ENCODE measurements at places on chromosomes 6 and 20.

GRCh38 chr6:47655719-47656595 lies 42.4 kb upstream of the ADGRF4 start:
- peak; percentile 74 for DNase-seq

- no peak for DNase-seq
Observed at GRCh38 chr6:2407525-2407924, 162.1 kb upstream of the GMDS start.

DNA sequence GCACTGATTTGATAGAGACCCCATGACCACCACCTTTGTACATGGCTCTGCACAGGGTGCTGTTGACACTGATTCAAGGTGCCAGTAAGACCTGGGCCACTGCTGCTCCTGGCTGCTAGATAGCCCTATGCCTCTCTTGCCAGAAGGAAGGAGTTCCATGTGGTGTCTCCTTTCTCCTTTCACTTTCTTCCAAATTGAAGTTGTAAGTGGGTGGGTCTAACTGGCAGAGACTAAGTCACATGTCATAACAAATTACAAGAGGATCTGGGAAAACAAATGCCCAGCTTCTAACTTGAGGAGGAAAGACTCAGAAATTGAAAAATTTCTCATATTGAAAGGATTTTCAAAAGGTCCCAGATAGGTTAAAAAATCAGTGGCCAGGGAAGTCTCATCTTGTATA lies 116.8 kb downstream of the TFAP2B start:
- DNase-seq: no peak

DNA sequence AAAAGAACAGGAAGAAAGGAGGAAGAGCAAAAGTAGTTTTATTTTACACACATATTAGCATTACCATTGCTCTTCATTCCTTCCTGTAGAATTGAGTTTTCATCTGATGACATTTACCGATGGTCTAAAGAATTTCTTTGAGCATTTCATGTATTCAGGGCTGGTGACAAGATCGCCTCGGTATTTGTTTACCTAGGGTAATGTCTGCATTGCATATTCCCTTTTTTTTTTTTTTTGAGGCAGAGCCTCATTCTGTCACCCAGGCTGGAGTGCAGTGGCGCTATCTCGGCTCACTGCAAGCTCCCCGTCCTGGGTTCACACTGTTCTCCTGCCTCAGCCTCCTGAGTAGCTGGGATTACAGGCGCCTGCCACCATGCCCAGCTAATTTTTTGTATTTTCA lies 19.3 kb downstream of the RAB22A start:
- no peak for DNase-seq

DNA sequence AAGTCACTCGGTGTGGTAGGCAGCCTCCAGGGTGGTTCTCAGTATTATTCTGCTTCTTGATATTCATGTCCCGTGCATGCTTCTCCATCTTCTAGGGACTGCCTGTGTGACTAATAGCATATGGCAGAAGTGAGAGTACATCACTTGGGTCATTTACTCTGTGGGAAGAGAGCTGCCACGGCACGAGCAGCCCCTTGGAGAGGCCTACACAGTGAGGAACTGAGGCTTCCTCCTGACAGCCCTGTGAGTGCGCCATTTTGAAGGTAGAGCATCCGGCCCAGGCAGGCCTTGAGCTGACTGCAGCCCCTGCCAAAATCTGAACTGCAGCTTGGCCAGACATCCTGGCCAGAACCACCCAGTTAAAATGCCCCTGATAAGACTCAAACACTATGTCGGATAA lies 17.3 kb upstream of the MCUR1 start:
- no peak for DNase-seq

DNA sequence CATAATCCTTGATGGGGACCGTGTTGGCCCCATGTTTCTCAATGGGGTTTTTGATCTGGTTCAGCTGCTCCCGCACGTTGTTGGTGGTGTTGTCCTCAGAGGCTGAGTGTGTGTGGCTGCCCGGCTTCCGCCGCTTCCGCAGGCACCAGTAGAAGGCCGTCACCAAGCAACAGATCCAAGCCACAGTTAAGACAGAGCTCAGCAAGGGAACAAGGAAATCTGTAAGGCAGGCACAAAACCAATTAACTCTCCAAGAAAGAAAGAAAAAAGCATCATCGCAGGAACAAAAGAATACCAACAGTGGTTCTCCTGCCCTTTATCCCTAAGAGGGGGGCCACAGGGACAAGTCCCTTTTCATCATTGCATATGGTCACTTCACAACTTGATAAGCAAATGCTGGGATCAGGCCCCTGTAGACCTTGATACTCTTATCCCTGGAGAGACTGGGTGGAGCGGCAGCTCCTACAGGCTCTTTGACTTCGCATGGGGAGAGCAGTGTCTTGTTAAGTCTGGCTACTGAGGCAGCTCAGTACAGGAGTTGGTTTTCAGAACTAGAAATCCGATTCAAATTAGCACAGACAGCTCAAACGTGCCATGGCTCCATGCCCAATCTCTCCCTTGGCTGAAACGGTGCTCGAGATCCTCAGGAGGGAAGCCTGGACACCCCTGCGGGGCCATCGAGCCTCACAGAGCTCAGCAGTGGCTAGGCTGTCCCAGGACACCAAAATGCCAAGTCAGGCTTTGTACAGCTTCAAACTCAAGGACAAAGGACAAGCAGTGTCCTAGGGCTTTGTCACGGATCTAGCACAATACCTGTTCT lies 33.9 kb downstream of the JAG1 start:
- DNase-seq: no peak

GRCh38 chr6:122028933-122029522 lies 370.4 kb upstream of the HSF2 start:
- DNase-seq: no peak

DNA sequence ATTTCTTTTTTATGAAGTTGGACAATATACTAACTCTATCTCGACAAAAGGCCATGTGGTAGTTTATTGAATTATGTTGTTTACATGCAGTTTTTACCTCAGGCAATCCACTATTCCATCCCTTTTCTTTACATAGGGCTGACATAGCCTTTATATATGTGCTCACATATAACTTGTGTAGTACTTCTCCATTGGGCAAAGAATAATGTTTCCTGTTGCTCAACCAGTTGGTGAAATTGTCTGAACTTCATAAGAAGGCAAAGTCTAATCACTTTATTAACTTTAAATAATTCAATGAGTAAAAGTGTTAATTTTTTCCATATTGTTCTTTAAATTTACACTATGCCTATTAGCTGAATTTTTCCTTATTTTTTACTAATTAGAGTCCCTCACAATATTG lies 1272.1 kb downstream of the EPHA7 start:
- no peak for DNase-seq

- DNase-seq: no peak
Observed at GRCh38 chr20:40503119-40503518, 185.9 kb downstream of the MAFB start.

DNA sequence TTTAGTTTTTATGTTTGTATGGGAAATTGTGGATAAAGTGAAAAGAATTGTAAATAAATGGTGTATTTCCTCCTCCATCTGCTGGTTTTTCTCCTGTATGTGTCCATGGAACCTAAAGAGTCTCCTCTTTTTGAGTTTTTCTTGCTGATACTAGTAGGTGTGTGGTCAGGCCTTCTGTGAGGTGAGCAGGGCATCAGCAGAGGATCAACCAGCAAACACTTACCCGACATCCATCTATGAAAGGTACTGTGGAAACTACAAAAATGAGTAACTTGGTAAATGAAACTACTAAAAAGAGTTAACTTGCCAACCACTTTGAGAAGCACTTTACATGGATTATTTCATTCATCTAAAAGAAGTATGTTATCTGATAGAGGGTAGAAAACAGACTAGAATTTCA lies 20.9 kb upstream of the RNF8 start:
- DNase-seq: no peak

GRCh38 chr6:37019065-37019450 lies 13.6 kb downstream of the FGD2 start:
- DNase-seq: peak; percentile 33

Measured in RPMI7951 (cell line).